ENCODE measurements at places on chromosomes 16 and 17.

- DNase-seq, result no peak
Measured at GRCh38 chr17:74362810-74363498, 1.3 kb upstream of the BTBD17 start.

DNA sequence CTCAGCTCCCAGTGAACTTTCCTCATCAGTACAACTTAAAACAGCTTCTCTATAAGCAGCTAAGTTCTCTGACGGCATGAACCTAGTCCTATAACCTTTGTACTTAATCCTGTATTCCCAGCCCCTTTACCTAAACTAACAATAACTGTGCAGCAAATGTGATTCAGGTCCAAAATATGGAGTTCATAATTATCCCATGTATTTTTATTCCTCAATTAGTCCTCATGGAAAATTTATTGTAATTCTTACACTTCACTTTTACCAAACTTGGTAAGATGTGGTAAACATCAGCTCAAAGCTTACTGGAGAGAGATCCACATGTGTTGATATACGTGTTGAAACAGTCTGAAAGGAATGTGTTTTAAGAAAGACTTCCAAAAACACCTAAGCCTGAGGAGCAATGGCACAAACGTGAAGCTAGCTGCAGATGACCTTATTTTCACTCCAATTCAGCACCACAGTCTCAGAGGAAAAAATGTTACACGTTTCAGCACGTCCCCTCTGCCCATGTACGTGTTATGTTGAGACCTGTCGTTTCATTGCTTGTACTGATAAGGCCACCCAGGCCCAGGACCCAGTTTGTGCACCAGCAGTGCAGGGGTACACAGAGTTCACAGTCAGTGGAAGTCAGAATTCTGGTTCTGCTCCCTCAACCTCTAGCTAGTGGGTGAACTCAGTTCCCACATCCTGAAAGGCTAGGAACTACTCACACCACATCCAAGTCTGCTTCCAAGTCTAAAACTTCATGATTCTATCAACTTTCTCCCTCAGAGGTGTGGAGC, 7.1 kb downstream of the USP31 start:
- DNase-seq, result no peak

GRCh38 chr16:24324421-24324820, 68.3 kb downstream of the CACNG3 start:
- no peak for DNase-seq

- no peak for DNase-seq
Measured at GRCh38 chr17:76811834-76812233, 56.4 kb upstream of the MGAT5B start.

DNA sequence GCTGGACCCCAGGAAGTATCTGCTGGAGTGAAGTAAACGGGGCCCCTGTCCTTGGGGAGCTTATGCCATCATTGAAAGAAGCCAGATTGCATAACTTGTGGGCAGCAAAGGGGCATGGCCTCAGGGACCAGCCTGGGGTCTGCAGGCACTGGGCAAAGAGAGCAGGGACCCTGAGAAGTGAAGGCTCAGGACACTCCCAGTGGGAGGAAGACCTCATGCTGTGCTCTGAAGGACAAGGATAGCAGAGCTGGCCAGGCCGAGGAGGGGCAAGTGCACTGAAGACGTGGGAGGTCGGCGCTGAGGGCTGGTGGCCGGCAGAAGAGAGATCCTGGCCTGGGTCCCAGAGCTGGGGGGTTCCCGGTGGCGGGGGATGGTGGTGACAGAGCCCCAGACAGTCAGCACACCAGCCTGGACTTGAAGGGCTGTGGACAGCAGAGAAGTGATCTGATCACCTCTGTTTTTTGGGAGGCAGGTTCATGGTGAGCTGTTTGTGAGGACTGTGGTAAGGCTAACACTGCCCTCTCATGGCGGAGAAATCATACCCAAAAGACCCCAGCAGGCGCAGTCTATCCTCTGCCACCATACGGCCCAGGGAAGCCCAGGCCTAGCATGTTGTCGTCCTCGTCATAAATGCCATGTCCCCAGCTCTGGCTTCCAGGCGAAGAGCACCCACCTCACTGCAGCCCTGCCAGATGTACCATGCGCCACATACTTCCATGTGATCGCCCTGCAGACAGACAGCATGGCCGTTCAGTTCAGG, 7.1 kb upstream of the CNP start:
- DNase-seq, result peak; percentile 62

DNA sequence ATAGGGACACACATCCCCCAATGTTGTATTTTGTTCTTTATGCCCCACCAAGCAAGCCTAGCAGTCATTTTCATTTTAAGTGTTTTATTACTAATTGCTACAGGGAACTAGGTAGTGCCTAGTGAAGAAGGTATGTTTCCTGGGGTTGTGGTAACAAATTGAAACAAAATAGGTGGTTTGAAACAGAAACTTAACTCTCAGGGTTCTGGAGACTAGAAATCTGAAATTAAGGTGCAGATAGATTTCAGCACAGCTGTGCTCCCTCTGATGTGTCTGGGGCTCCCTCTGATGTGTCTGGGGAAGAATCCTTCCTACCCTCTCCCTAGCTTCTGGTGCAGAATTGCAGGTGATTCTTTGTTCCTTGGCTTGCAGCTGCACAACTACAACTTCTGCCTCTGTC, 390.1 kb downstream of the ZFHX3 start:
- no peak for DNase-seq

GRCh38 chr17:68357886-68358285, 66.6 kb downstream of the ARSG start:
- DNase-seq, result no peak

DNA sequence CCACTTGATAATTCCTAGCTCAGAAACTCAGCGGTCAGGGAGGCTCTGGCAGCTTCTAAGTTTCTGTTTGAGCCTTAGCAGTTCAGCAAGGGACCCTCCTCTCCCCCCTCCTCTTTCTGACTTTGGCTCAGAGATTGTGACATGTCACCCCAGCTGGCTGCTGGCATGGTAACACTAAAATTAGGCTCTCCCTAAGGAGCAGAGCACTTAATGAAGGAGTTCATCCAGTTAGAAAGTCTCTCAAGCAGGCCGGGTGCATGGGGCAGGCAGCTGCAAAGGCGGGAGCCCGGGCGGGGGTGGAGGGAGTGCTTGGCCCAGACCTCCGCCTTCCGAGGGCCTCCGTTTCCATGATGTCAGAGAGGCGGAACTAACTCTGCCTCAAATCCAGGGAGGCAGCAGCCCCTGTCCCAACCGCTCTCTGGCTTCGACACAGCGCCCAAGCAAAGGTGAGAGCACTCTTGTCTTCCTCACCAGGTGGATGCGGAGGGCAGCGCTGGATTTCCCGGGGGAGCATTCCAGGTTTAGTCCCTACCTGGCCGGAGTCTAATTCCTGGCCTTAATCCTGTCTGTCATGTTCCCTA, 128.0 kb upstream of the PLCG2 start:
- no peak for DNase-seq

DNA sequence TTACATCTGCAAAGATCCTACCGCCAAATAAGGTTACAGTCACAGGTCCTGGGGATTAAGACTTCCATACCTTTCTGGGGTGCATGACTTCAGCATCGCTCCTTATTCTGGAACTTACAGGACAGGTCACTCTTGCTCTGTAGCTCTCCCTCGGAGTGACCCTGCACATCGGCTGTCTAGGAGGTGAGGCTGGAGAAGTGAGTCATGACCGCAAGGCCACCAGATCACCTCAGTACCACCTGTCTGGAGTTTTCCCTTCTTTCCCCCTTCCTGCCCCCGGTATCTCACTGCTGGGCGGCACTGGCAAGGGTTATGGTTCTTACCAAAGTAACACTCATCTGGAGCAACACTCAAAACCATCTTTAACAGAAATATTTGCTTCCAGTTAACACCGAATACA, 374.8 kb downstream of the SLC39A11 start:
- DNase-seq, result no peak

DNA sequence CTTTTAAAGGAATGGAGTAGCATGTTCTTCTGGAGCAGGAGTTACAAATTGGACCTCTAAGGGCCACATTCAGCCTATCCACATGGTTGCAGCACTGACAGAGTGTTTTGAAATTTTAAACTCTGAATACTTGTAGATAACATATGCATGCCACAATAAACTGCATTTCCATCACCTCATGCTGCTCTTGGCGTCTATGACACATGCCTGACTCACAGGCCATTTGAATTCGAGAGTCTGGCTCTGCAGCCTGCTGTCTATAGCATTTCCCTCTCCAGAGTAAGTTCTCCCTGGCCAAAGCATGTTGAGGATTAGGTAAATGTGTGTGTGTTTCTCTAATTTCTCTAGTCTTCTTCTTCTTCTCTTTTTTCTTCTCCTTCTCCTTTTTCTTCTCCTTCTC, 28.7 kb upstream of the MYOCD start:
- DNase-seq, result no peak

DNA sequence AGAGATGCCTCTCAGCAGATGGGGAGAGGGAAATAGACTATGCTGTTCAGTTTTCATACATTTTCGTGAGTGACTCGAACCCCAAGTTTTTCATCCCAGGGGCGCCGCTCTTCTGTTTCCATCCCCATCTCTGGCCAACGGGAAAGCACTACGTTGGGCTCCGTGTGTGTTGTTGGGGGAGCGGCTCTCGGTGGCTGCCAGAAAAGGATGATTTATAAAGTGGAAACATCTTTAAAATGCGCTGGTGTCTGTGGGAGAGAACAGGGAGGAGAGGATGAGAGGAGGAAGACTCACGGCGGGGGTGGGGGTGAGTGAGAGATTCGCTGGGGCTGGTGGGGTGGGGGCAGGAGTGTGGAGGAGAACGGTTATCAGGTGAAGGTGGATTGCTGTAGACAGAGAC, 5.8 kb downstream of the TBX4 start:
- no peak for DNase-seq

GRCh38 chr16:81520560-81521135, 76.0 kb downstream of the CMIP start:
- DNase-seq, result no peak

DNA sequence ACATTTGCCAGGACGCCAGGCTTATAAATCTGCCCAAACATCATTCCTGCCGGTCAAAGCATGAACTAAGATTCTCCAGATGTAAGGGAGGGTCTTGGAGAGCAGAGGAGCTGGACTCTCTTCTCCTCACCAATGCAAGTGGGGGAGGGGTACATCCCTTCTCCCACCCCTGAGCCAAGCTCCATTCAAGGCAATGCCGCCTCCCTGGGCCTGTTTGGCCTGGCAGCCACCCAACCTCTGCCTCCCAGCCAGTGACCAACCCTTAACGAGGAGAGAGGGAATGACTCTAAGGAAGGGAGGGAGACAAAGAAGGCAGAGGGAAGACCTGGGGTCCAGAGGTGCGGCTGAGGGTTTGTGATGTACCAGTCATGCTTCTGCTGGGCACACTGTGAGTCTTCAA, 13.8 kb downstream of the C17orf50 start:
- DNase-seq, result no peak

- DNase-seq, result no peak
Measured at GRCh38 chr17:496761-497160, 144.2 kb upstream of the RPH3AL start.

DNA sequence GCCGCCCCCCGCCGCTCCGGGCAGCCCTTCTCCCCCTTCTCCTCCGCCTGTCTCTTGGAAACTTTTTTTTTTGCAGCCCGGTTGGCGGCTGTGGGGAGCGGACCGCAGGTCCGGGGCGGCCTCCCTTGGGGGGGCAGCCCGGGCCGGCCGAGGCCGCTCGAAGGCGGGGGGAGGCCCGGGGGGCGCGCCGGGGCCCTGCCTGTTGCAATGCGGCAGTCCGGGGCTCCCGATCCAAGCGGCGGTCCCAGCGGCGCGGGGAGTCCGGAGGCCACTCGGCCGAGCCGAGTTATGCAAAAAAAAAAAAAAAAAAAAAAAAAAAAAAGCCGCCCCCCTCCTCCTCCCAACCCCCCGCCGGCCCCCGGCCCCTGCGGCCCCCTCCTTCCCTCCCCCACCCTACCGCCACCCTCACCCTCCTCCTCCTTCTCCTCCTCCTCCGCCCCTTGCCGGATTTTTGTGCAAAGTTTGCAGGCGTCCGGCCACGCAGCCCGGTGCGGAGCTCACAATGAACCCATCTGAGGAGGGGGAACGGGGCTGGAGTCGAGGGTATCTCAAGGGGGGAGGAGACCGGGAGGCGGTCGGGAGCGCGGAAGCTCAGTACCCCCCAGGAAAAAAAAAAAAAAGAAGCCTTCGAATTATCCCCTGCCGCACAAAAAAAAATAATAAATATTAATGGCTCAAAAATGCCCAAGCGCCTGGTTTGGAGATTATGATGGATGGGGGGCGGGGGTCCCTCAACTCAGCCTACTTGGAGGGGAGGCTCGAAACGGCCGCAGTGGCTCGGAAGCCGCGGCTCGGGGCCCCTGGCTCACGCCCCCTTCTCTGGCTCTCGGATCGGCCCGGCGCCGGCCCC, at the start of gene ZNF423:
Gene ZNF423, minus strand, starts transcription at position 291 of the 850 bp plus-strand sequence. CDS start 338 bp downstream, outside the sequence.
- DNase-seq, result no peak

DNA sequence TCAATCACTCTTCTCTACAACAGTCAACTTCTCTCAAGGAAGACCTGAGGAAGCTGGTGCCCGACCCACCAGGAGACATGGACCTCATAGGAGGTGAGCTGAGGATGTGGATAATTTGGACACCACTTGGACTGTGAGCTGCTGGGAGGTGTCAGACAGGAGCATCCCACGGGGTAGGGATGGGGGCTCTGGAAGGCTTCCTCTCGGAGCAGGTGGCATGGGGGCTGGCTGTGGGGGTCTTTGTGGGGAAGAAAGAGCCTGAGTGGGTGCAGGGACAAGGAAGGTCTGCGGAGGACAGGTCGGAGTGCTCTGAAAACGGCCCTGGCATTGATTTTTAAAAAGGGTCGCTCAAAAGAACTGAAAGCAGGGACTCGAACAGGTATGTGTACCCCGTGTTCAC, 64.0 kb downstream of the TBC1D16 start:
- no peak for DNase-seq

GRCh38 chr17:4766201-4766600, 5.5 kb upstream of the TM4SF5 start:
- DNase-seq, result no peak

- no peak for DNase-seq
Measured at GRCh38 chr17:40309031-40309948, at the start of gene RARA. RARA (plus strand) TSS chr17:40309180; CDS start chr17:40331219, 22,039 bp downstream.

GRCh38 chr17:75604034-75604695, 16.6 kb downstream of the MYO15B start:
- DNase-seq, result no peak

GRCh38 chr17:72587773-72588511, 467.1 kb downstream of the SOX9 start:
- no peak for DNase-seq

DNA sequence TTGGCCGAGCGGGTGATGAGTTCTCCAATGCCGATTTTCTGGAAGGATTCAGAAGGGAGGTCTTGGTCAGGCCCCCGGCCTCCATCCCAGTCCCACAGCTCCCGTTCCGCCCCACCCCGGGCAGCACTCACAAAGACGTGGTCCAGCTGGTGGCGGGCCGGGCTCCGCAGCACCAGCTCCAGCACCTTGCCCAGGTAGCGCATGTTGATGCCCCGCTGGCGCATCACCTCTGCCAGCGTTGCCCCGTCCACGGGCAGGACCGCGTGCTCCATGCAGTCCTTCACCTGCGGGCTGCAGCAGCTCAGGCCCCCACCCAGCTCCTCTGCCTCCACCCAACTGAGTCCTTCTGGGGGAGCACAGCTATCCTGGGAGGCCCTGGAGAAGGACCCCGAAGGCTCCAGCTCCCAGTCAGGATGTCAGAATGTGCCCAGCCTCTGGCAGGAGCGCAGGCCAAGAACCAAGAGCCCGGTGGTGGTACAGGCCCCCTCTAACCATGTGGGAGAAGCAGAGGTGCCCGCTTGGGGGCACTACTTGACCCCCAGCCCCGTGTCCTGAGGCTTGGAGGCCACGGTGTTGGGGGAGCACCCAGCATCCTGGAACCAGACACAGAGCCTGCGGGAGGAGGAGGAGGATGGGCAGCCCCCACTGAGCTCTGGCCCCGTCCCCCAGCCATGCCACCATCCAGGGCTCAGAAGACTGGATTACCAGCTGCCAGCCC, 16.2 kb downstream of the CLUH start:
- DNase-seq, result no peak
